NCI-H1694 (cell line): ENCODE measurements at places on chromosomes 4 and X.

DNA sequence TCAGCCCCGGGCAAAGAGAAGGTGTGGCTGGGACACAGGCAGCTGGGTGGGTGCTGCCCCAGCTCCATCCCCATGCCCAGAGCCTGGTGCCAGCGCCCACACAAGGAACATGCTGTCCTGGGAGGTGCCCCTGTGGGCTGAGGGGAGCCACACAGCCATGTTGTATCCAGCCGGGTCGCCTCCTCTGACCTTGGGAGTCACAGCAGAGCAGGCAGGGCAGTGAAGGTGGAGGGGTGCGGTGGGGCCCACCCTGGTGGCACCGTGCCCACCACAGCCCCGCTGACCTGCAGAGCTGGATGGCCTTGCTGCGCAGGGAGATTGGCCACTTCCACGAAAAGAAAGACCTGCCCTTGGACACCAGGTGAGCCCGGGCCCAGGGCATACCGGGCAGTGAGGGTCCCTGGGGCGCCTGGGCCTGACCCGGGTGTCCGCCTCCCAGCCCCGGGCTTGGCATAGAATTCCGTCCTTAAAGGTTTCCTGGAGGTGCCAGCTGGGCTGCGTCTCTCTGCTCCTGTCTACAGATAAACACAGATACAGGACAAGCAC, 18.7 kb upstream of the ADD1 start:
- DNase-seq: no peak

- no peak for DNase-seq
Observed at GRCh38 chrX:10482708-10483107, 137.7 kb downstream of the MID1 start.

DNA sequence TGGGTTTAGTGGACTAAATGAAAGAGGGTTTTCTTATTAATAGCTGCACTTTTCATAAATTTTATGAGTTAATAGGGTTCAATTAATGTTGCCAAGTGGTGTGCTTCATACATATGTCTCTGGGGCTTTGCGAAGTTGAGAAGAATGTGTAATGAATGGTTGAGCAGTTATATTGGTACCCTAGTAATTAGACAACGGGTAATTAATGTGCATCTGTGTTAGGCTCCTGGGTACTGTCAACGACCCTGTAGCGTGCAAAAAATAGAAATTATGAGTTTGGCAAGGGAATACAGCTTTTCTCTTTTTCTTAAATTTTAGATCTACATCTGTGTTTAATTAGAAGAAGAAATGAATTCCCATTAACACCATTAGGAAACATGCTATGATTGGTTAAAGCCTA, 1027.7 kb downstream of the ARAP2 start:
- peak; percentile 58 for DNase-seq

GRCh38 chrX:39693298-39693697, 404.5 kb downstream of the BCOR start:
- DNase-seq: no peak

DNA sequence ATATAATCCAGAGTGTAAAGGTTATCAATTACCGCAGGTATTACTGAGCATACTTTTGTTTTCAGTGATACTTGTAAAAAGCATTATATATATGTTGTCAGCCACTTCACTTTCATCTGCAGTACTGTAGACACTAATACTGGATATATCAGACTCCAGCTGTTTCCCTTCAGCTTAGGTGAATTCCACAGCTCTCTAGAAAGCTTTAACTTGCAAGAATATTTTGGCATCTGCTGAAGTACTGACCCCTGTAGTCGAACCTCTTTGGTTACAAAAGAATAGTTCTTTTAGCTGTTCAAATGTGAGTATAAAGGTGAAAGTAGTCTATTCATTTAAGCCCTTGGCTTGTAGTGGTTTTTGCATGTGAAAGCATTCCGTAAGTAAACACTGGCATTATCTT, 1222.7 kb upstream of the TENM3 start:
- DNase-seq: no peak

- no peak for DNase-seq
Observed at GRCh38 chr4:73836373-73837279, at the start of gene CXCL6. TSS of gene CXCL6 (plus strand) at chr4:73836678. CDS start at chr4:73836751, 73 bp downstream.

- DNase-seq: no peak
Observed at GRCh38 chr4:6172093-6172926, 28.0 kb downstream of the JAKMIP1 start.

- no peak for DNase-seq
Observed at GRCh38 chrX:9644335-9644734, 121.3 kb downstream of the GPR143 start.

GRCh38 chr4:110268352-110268751, 69.9 kb upstream of the ELOVL6 start:
- no peak for DNase-seq

DNA sequence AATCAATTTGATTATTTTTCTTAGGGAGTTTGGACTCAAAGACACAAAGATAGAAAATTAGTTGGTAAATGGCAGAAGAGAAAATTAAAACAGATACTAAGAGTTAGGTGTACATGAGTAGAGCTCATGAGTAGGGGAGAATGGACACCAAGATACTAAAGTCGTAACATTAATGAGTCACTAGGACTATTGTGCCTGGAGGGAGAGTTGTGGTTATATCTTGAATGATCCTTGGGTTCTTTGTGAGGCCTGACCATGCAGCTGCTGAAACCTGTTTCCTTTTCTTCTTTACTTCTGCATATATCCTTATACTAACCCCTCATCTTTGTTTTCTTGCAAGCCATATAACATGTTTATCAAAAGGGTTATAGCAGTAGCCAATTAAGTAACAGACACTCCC, 532.8 kb downstream of the RPA4 start:
- DNase-seq: no peak

- DNase-seq: no peak
Observed at GRCh38 chr4:88352062-88352740, 26.5 kb upstream of the HERC6 start.

DNA sequence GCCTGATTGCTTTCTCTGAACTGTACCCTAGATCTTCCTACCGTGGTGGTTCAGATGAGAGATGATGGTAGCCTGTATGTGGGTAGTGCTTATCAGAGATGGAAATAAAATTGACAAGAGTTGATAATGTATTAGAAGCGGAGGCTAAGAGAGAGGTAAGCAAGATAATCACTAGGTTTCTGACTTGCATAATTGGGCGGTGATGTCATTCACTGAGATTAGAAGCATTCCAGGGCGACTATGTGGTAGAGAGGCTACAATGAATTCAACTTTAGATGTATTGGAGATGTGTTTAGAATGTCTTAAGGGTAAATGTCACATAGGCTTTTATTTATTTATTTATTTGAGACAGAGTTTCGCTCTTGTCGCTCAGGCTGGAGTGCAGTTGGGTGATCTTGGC, 415 bp upstream of the TENM3 start:
- DNase-seq: no peak

DNA sequence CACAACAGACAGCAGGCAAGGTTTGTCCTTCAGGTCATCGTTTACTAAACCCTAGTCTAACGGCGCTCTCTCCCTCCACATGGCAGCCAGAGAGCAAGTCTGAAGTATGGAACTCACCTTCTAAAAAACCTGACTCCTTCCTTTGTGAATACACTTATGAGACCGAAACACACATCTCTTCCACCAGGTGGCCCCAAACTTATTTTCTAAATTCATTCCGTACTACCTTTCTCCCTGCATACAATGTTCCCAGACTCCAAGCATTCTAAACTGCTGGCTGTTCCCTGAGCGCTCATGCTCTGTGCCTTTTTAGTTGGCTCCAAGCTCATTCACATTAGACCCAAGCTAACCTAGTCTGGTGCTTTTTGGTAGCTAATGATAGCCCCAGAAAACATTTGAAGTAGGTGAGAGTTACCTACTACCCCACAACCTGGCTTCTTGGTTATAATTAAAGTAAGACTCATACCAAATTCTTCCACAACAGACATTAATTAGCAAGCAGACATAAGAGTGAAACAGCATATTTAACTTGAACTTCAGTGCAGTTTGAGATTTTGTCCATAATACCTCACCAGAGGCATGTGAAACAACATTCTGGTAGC, 67.6 kb upstream of the DCLK2 start:
- peak; percentile 62 for DNase-seq

DNA sequence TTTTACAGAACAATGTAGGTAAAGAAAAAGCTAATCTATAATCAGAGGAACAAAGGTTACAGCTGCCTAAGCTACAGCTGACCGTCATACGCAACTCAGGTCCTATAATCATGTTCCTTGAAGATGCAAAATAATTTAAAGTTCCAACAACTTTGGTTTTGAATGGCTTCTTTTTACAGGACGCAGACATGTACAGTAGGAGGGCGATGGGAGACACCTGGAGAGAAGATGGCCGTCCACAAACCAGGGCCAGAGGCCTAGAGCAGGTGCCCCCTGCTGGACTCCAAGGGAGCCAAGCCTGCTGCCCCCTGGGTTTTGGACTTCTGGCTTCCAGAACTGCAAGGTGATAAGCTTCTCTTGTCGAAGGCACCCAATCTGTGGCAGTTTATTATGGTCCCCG, 10.6 kb downstream of the HGFAC start:
- DNase-seq: no peak

- DNase-seq: no peak
Observed at GRCh38 chr4:145538596-145538995, 56.9 kb downstream of the SMAD1 start.

DNA sequence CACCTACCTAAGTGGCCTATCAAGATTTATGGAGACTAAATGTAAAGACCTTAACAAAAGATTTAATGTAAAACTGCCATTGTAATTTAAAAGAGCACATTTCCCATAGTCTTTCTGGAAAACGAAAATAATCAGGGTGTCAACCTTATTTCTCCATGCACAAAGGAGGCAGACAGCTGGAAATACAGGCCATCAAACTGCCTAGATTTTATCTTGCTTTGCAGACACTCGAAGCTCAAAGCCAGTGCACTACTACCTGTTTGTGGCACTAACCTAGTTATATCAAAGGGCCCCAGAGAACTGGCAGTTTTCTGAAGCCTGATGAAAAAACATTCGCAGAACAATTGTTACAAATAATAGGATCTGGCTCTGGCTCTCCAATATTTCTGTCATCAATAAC, 863.9 kb downstream of the STPG2 start:
- no peak for DNase-seq

- DNase-seq: no peak
Observed at GRCh38 chr4:155237567-155237966, 29.1 kb downstream of the NPY2R start.

DNA sequence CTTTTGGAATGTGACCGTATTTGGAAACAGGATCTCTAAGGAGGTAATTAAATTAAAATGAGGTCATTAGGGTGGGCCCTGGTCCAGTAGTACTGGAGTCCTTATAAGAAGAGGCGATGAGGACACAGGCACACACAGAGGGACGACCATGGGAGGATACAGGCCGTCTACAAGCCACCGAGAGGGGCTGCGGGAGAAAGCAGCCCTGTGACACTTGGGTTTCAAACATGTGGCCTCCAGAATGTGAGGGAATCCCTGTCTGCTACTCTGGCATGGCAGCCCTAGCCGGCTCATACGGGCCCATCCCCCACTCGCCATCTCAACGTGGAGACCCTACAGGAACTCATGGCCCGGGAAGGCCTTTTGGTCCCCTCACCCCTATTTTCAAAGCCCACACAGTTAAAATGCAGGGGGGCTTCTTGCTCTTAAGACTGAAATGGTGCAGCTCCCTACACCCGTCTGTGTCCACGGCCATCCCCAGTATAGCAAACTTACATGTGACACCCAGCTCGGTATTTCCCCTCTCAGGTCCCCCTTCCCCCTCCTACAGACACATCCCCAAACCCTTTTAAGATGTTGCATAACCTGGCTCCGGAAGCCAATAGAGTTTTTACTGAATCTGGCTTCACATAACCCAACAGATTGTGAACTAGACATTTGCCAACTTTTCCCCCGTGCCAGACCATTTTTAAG, 124.1 kb upstream of the TBL1X start:
- DNase-seq: no peak

GRCh38 chrX:107600366-107600765, 27.9 kb upstream of the PRPS1 start:
- no peak for DNase-seq

GRCh38 chr4:8132947-8133705, 25.5 kb downstream of the ABLIM2 start:
- DNase-seq: no peak

DNA sequence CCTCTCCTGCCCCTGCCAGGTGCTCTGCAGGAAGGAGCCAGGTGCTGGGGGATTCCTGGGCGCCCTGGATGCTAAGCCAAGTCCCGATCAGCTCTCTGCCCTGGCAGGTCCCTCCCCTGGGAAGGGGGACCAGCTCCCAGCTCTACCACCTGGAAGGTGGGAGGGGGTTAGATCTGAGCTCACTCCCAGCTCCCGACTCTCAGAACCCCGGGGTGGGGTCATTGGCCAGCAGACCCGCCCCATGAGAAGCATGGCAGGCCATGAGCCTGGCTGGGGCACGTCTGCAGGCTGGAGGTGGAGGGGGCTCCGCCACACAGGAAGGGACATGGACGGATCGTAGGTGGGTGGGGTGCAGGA, 83.4 kb upstream of the NKX1-1 start:
- no peak for DNase-seq

GRCh38 chr4:21012851-21013331, 312.6 kb downstream of the PACRGL start:
- no peak for DNase-seq

GRCh38 chr4:109126856-109127255, 175.6 kb downstream of the COL25A1 start:
- DNase-seq: no peak

GRCh38 chr4:1086011-1086410, 27.4 kb downstream of the RNF212 start:
- no peak for DNase-seq

- no peak for DNase-seq
Observed at GRCh38 chrX:14220386-14220944, 190.8 kb upstream of the GEMIN8 start.

GRCh38 chrX:103519389-103519788, at the start of gene RAB40A:
TSS of gene RAB40A (minus strand) at chrX:103519489. CDS start at chrX:103500756, 18,733 bp downstream.
- DNase-seq: no peak

DNA sequence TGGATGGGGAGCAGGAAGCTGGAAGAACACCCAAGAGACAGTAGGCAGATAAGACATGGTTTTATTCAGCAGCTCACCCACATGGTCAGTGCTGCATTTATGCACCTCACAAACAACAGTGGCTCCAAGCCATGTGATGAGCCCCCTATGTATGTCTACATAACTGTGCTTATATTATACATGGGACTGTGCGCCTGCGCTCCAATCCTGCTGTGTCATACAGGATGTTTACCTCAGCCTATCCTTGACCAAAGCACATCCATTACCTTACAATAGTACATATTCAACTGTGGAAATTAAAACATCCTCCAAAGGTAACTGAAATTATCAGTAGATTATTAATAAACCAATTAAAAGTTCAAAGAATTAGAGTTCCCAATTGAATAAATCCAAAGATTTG, 44.1 kb upstream of the SGMS2 start:
- DNase-seq: no peak

GRCh38 chr4:185398618-185399017, 2.0 kb downstream of the ANKRD37 start:
- no peak for DNase-seq

DNA sequence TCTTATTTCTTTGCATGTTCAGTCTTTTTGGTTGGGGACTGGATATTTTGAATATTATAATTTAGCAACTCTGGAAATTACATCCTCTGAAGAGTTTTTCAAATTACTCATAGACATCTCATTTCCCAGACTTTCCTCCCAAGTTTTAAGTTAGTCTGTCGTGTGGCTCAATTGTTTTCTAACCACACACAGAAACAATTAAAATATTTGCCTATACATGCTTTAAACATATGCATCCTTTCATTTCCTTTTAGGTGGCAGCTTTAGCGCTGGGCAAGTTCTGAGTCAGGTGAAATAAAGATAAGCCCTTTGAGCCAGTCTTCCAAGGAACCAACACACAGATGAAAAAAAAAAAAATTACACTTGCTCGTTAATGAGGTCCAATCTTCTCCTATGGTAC, 307.0 kb upstream of the SPOCK3 start:
- DNase-seq: no peak

- no peak for DNase-seq
Observed at GRCh38 chr4:119508281-119508680, 120.3 kb downstream of the PDE5A start.

GRCh38 chrX:44742480-44743155, 101.2 kb upstream of the DUSP21 start:
- DNase-seq: no peak
